NCI-H510A treated with DMSO at 0.1 percent for 48 hours (cell line): ENCODE measurements at places on chromosomes 1 and 21.

- DNase-seq = peak; percentile 69
Observed at GRCh38 chr1:108200687-108201051, 526 bp upstream of the SLC25A24 start.

DNA sequence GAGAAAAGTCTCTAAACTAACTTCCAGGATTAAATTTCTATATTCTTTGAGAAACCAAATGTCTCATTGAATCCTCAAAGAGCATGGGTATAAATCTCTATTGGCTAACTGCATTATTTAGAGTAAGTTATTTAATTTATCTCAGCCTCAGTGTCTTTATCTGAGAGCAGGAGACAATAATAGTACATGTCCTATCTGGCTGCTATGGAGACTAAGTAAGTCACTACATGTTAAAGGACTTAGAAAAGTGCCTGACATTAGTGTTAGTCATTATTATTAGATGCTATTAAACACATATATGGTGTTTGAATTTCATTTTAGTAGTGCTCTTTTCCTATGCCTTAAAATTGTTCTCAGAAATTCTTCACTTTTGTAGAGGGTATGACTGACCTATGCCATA is 505.2 kb downstream of the NEGR1 start:
- DNase-seq = no peak

DNA sequence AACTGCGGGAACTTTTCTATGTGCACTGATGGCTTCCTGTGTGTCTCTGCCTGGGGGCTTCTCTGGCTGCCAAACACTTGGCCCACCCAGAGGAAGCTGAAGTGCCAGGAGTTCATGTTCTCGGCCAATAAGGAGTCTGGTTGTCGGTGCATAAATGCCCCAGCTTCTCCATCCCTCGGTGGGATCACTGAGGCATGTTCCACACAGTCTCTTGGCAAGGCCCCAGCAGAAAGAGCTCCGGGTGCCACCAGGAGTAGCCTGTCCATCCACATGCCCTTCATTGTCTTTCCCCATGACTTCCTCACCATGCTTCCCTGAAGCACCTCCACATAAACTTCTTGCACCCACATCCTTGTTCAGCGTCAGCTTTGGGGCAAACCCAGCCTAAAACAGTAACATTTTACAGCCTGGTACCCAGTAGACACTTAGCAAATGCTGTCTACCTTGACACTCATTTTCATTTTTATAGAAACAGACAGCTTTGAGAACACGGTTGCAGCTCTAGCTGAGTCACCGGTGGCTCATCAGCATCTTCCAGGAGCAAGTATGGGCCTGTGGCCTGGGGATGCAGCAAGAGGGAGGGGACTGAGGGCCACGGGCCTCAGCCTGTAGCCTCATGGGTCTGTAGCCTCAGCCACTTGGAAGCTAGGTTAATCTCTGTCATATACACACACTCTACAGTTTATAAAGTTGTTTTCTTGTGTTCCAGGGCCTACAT is 14.8 kb upstream of the CDCP2 start:
- no peak for DNase-seq

DNA sequence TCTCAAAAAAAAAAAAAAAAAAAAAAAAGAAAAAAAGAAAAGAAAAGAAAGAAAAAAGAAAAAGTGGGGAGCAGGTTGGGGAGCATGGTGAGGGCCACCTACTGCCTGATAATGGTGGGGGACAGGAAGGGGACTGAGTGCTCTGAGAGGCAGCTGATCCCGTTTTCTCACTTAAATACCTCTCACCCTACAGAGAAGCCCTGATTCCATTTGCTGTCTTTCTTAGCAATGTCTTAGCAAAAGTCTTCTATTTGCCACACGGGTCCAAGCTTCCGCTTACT is 692 bp upstream of the H6PD start:
- DNase-seq = no peak

GRCh38 chr1:53738205-53739108 is 507 bp downstream of the GLIS1 start:
- no peak for DNase-seq

GRCh38 chr21:46550116-46550941 is 54.6 kb downstream of the S100B start:
- no peak for DNase-seq

DNA sequence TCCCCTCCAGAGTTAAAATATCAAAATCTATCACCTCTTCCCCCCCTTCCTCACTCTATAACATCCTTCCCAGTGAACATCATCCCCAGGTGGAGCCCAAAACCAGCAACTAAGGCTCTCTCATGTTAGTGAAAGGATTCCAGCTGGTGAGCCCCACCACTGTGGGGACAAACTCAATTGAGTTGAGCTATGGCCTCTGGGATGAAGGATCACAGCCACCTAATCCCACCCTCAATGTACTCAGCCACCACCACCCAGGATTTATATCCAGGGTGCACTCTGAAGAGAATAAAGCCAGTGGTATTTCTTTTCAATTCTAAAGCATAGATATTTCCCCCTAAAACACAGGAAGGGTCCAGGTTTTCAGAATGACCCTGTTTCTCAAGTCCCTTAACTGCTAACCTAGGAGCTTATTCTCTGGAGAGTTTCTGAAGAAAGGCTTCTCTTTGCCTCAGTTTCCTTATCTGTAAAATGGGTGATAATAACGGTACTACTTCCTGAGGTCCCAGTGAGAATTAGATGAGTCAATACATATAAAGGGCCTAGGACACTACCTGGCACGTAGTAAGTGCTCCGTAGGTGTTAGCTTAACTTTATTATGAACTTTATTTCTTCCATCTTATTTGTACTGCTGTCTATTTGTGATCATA is 15.6 kb upstream of the BOLA1 start:
- DNase-seq = no peak

DNA sequence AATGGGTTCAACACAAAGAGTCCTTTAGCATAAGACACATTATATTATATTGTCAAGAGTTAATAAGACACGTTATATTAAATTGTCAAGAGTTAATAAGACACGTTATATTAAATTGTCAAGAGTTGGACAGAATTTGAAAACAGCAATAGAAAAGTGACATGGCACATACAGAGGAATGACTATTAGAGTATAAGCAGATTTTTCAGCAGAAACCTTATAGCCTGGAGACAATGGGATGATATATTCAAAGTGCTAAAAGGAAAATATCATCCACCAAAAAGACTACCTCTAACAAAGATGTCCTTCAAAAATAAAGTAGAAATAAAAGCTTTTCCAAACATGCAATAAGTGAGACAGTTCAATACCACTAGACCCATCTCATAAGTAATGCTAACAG is 36.0 kb upstream of the HSPA13 start:
- no peak for DNase-seq

- no peak for DNase-seq
Observed at GRCh38 chr1:12052008-12052573, 11.0 kb upstream of the TNFRSF8 start.

- no peak for DNase-seq
Observed at GRCh38 chr1:67818162-67818561, 15.1 kb downstream of the GNG12 start.

DNA sequence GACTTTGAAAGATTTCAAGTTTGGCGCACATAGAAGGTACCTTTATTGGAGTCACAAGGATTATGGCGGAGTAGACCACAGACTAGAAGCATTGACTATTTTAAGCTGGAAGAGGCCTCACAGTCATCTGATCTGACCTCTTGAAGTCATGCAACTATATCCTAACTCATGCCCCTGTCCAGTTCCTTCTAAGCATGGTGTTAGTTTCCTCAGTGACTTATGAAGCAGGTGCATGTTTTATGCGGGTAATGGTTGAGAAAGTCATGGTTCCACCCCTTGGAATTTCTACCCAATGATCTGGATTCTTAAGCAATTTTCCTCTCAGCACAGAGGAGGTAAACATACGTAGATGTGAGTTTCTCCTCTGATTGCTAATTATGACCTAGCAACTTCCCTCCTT is 11.7 kb downstream of the OLFML3 start:
- DNase-seq = no peak

- DNase-seq = no peak
Observed at GRCh38 chr1:67970088-67970487, 80.3 kb downstream of the DIRAS3 start.

DNA sequence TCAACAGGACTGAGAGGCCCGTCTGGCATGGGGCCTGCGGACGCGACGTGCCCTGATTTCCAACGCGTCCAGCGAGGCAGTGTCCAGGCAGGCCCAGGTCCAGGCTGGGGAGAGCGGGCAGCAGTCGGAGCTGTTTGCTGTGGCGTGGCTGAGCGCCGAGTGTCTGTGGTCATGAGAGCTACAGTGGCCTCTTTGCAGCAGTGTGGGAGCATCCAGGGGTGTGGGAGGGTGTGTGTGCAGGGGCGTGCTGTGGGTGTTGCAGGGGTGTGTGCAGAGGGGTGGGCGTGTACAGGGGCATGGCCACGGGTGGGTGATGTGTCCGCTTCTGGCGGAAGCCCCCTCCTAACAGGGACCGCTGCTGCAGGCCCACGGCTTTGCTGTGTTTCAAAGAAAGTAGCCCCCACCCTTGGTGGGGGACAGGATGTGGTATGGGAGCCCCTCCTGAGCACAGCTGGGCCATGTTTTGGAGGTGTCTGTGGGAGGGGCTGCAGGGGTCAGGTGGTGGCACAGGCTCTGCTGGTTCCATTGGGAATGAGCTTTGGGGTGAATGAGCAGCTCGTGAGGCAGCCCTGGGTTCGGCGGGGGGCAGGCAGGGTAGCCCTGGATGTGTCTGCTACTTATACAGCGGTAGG is 17.7 kb downstream of the PLCH2 start:
- DNase-seq = no peak

- no peak for DNase-seq
Observed at GRCh38 chr1:90708236-90708786, 8.8 kb downstream of the BARHL2 start.

- no peak for DNase-seq
Observed at GRCh38 chr1:223374064-223374610, 10.2 kb upstream of the SUSD4 start.

DNA sequence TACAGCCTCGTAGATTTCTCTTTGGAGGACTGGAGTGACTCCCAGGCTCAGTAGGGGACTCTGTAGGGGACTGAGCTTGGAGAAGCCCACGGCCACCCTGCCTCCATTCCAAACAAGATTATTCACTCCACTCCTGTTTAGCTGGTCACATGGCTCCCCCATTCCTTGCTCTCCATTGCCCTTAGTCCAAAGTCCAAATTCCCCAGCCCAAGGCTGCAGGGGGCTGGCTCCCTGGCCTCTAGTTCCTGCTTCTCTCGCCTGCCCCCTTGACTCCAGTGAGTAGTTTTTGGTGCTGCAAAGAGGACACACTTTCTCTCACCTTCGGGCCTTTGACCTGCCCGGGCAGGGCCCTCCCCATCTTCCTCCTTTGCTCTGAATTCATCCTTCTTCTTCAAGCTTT is 403.3 kb downstream of the KIF26B start:
- no peak for DNase-seq

DNA sequence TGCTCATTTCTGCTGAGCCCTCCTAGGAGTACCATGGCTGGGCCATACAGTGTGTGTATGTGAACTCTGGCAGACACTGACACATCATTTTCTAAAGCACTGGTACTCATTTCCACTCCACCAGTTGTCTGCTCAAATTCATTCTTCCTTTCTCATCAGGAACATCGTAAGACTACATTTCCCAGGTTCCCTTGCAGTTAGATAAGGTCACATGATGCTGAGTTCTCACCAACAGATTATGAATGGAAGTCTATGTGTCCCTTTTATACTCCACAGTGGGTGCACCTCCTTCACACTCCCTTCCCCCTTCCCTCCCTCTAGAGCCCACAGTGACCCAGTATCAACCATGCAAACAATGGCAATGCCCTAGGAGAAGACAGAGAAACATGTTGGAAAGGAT is 38.3 kb upstream of the PAX7 start:
- DNase-seq = no peak

GRCh38 chr1:174913225-174913903 is 86.4 kb upstream of the CACYBP start:
- DNase-seq = no peak

DNA sequence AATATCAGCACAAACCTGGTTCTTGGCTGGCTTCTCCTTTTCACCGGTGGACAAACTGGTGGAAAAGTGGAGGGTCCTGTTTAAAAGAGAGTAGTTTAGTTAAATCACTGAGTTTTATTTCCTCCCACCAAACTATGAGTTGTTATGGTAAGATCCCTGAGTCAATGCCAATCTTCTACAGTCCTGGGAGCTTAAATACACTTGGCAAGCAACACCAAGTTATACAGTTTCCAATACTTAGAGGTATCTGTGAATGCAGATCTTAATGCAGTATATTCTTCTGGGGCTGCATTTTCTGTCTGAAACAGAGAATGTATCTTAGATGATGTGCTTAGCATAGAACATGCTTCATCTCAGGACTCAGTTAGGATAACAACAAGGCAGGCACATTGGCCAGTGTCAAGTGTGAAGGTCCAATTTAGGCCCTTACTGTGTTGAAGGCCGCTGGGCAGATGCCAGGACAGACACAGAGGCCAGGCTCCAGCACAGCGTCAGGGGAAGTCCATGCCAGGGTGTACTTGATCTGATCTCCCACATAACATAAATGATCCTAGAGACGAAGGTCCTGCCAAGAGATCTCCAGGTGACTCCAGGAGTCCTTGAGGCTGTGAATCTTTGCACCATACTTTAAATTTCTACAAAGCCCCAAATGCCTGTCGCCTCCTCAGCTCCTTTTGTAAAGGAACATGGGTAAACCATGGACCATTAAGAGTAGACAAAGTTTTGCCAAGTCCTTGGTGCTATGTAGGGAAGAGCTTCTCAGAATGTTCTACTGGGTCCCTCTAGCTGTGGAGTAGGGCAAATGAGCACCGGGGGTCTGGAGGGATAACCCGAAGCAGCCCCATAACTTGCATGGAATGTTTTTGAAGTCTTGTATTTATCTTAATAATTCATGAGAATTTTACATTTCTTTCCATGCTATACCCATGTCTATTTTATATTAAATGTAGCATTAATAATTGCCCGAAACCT is 76.8 kb downstream of the KCNJ15 start:
- DNase-seq = no peak

DNA sequence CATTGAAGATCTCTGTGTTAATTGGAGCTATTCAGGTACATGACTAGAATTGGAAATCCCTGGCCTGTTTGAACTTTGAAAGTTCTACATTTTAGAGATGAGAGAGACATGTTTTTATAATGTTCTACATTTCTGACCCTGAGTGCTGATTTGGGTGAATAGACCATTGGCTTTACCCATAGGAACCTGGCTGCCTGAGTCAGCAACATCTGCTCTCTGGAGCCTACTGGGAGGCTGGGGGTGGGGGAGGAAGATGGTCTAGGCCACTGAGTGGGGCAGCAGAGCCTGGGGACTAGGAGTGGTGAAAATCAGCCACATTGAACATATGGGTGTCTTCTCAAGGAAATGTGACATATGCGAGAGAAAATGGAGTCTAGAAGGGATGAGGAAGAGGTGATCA is 1.4 kb upstream of the VANGL1 start:
- DNase-seq = no peak
